ENCODE measurements at places on chromosomes 6 and 20. TPM values are rescaled to one million over a fixed set of nuclear protein-coding genes. Genes with fewer than 3 reads are reported as not detected.
A peak's percentile ranks its signal among the peaks of the same experiment; 100 is the strongest.

GRCh38 chr20:25592135-25592852 lies 7.0 kb upstream of the NINL start:
- no peak for DNase-seq
- H3K36me3 ChIP-seq: no peaks in the 10 kb centered on the region

- H3K4me3 ChIP-seq: no peak overlapping the region
- H3K36me3 ChIP-seq: no peaks in the 10 kb centered on the region
- peaks cover 2% of the 10 kb centered on the region for H3K27me3 ChIP-seq
- no peak overlapping the region for H3K27ac ChIP-seq
- DNase-seq: no peak
- no peaks in the 10 kb centered on the region for H3K4me1 ChIP-seq
Measured at GRCh38 chr20:40322941-40323340, 366.1 kb downstream of the MAFB start.

DNA sequence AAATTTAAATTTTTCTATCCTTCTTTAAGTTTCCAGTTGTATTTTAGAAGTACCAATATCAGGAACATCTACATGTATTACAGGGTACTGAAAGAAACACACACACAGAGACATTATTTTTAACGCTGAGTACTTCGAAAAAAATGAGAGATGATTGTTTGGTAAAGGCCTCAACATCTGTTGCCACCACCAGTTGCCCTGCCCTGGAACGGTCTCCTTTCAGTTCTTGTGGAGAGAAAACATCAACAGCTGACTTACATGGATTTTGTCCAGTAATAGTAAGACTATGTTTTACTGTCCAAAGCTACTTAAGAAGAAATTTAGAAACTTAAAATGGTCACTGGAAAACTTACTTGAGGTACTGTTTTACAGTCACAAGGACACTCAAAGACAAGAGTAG lies 16.7 kb downstream of the HMGCLL1 start:
- H3K4me1 ChIP-seq: no peaks in the 10 kb centered on the region
- no peaks in the 10 kb centered on the region for H3K36me3 ChIP-seq
- no peaks in the 10 kb centered on the region for H3K27me3 ChIP-seq
- no peak overlapping the region for H3K4me3 ChIP-seq
- DNase-seq: no peak

- no peaks in the 10 kb centered on the region for H3K27me3 ChIP-seq
- no peak overlapping the region for H3K27ac ChIP-seq
- peaks cover 1% of the 10 kb centered on the region for H3K4me1 ChIP-seq
- H3K36me3 ChIP-seq: no peaks in the 10 kb centered on the region
- no peak overlapping the region for H3K4me3 ChIP-seq
Measured at GRCh38 chr6:100347901-100348550, 116.7 kb downstream of the SIM1 start.

DNA sequence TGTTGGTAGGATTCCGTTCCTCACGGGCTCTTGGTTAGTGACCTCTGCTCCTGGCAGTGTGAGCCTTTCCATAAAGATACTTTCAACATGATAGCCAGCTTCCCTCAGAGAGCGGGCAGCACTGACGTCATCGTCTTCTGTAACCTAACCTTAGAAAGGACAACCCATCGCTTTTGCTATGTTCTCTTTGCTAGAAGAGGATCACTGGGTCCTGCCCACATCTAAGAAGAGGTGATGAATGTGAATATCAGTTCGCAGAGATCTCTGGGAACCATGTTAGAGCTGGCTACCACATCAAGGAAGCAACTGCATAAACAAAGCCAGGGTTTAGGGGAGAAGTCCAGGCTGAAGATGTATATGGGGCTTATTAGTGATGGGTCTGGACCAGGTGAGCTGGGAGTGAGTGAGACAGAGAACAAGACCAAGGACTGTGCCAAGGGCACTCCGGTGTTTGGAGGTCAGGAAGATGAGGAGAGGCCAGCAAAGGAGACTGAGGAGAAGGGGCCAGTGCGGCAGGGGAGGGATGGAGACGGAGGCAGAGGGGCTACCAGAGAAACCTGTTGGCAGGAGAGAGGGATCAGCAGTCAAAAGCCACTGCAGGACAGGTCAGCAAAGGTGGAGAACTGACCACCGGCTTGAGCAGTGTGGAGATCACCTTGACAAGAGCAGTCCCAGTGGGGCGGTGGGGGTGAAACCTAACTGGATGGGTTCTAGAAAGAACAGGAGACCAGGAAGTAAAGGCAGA lies 39.7 kb downstream of the PIM1 start:
- peak; percentile 85 for DNase-seq
- no peaks in the 10 kb centered on the region for H3K36me3 ChIP-seq

GRCh38 chr20:8431538-8432434 lies 299.7 kb downstream of the PLCB1 start:
- H3K4me3 ChIP-seq: no peak overlapping the region
- H3K27me3 ChIP-seq: no peaks in the 10 kb centered on the region
- peaks cover 9% of the 10 kb centered on the region for H3K4me1 ChIP-seq
- no peak overlapping the region for H3K27ac ChIP-seq
- H3K36me3 ChIP-seq: no peaks in the 10 kb centered on the region

- H3K4me3 ChIP-seq: no peak overlapping the region
- no peak for DNase-seq
- H3K27ac ChIP-seq: no peak overlapping the region
- no peaks in the 10 kb centered on the region for H3K4me1 ChIP-seq
- H3K27me3 ChIP-seq: no peaks in the 10 kb centered on the region
- no peaks in the 10 kb centered on the region for H3K36me3 ChIP-seq
Measured at GRCh38 chr20:41018153-41018552, 10.5 kb upstream of the TOP1 start.

GRCh38 chr20:19562426-19562825 lies 195.6 kb upstream of the RIN2 start:
- no peak for DNase-seq
- no peaks in the 10 kb centered on the region for H3K36me3 ChIP-seq
- H3K27ac ChIP-seq: no peak overlapping the region
- H3K4me3 ChIP-seq: no peak overlapping the region
- H3K27me3 ChIP-seq: peaks cover 2% of the 10 kb centered on the region

- H3K27me3 ChIP-seq: no peaks in the 10 kb centered on the region
- DNase-seq: peak; percentile 72
- no peak overlapping the region for H3K4me3 ChIP-seq
- H3K4me1 ChIP-seq: peaks cover 26% of the 10 kb centered on the region
- peaks cover 18% of the 10 kb centered on the region for H3K36me3 ChIP-seq
Measured at GRCh38 chr20:63696306-63696627, 185 bp upstream of the TNFRSF6B start.

DNA sequence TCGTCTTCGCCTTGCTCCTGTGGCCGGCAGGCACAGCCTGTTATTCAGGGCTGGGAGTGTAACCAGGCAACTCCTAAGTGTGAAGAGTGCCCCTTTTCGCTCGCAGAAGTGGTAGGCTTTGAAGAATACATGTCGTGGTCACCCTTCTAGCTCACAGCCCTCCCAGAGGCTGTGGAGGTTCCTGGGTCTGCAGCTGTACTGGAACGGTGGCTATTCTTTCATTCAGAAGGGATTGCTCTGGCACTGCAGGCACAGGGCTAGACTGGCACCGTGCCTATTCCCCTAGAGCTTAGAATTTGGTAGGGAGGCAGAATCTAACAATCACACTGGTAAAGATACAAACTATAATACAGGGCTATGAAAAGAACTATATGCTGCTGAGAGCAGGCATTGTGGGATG lies 1.1 kb upstream of the SRSF12 start:
- peaks cover 9% of the 10 kb centered on the region for H3K27me3 ChIP-seq
- no peak for DNase-seq
- H3K27ac ChIP-seq: no peak overlapping the region
- H3K36me3 ChIP-seq: no peaks in the 10 kb centered on the region
- H3K4me3 ChIP-seq: peak overlapping the region; percentile 86

- H3K36me3 ChIP-seq: no peaks in the 10 kb centered on the region
- H3K27me3 ChIP-seq: no peaks in the 10 kb centered on the region
- H3K4me1 ChIP-seq: no peaks in the 10 kb centered on the region
- DNase-seq: peak; percentile 2
Measured at GRCh38 chr6:47180633-47181032, 129.1 kb downstream of the TNFRSF21 start.

DNA sequence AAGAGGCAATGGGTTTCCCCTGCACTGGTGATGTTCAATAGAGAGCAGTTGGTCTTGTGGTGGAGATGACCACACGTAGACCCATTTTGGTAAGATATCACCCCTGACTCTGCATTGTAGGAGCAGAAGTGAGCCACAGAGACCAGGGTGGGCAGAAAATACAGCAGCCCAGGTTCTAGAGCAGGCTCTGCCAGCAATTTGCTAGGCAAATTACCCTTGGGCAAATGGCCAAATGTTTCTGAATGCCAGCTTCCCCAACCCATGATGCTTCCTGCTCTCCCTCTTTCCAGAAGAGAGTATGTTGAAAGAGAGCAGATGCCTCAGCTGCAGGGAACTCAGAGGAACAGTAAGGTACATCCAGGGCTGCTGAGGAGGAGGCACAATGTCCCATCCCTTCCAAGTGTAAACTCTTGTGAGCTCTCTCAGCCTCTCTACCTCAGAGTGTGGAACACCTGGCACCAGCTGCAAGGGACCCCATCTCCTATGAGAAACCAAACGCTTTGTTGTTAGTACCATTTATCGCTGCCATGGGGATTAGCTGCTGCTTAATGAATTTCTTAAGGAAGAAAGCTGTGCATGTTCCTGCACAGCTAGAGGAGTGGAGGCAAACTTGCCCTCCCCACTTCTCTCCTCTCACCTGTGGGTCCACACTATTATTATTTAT lies 317.5 kb upstream of the MOCS1 start:
- H3K27me3 ChIP-seq: peaks cover 8% of the 10 kb centered on the region
- H3K36me3 ChIP-seq: no peaks in the 10 kb centered on the region
- DNase-seq: no peak
- no peak overlapping the region for H3K27ac ChIP-seq

DNA sequence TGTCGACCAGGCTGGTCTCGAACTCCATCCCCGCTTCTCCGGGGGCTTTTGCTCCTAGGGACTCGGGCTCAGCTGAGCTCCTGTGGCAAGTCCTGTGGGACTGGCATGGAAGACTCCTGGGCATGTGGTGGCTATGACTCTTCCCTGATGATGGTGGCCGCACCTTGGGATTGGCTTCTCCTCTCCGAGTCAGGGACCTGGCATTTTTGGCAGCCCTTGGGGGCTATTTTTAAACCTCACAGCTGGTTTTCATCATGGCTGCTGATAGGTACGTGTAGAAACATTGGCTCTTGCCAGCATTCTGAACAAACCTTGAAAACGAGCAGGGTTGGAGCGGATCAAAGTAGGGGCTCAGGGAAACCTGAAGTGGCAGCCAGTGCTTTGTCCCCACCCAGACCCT lies 54.1 kb downstream of the RBM38 start:
- no peak overlapping the region for H3K4me3 ChIP-seq
- H3K4me1 ChIP-seq: peaks cover 8% of the 10 kb centered on the region
- no peaks in the 10 kb centered on the region for H3K36me3 ChIP-seq
- no peak for DNase-seq

DNA sequence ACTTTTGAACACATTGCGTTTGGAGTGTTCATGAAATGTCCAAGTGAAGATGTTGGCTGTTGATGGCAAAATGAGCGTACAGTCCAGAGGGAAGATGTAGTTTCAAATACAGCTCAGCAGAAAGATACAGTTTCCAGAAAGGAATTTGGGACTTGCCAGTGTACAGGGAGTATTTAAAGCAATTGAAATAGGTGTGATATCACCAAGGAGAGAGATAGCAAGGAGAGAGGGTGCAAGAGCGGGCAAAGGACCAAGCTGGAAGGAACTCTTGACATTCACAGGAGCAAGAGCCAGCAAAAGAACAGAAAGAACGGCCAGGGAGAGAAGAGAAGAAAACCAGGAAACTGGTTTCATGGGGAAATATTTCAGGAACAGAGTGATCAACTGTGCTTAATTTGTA lies 47.8 kb downstream of the CARMIL1 start:
- peaks cover 17% of the 10 kb centered on the region for H3K4me1 ChIP-seq
- no peak overlapping the region for H3K4me3 ChIP-seq
- H3K36me3 ChIP-seq: no peaks in the 10 kb centered on the region
- H3K27me3 ChIP-seq: no peaks in the 10 kb centered on the region
- no peak overlapping the region for H3K27ac ChIP-seq

GRCh38 chr20:25318471-25319240 lies 70.8 kb downstream of the PYGB start:
- H3K27ac ChIP-seq: no peak overlapping the region
- H3K4me3 ChIP-seq: no peak overlapping the region
- no peaks in the 10 kb centered on the region for H3K27me3 ChIP-seq
- peaks cover 12% of the 10 kb centered on the region for H3K36me3 ChIP-seq
- peaks cover 26% of the 10 kb centered on the region for H3K4me1 ChIP-seq

DNA sequence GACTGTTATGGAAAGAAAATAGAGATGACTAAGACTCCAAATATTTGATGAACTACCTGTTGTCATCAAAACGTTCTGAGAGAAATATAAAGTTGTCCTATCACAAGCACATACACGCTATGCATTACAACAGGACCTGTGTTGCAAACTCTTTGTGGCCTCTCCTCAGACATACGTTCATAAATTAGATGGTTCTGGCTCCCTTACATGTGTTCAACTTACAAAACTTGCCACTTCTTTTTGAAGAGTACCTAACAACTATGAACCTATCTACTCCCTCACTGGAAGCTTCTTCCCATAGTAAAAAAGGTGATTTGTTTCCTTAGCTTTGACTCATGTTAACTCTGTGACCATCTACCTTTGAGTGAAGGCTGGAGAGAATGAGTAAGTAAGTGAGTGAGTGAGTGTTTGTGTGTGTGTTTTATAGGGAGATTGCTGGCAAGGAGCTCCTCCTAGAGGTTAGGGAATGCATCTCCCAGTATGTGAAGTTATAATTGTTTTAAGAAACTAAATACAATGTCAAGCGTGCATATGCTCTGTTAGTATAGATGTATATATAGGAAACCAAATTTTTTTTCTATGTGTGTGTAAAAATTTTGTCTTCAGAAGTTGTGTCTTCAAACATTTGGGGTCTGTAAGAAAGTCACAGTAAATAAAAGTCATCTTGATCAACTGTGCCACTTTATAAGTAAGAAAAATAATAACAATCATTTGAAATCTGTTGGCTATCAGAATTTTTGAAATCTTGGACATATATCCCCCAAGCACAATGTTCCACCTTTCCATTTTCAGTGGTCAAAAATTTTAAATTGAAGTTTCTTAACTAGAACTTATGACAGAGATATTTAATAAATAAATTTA lies 1211.1 kb upstream of the GJE1 start:
- H3K27me3 ChIP-seq: no peaks in the 10 kb centered on the region
- no peaks in the 10 kb centered on the region for H3K36me3 ChIP-seq
- no peaks in the 10 kb centered on the region for H3K4me1 ChIP-seq
- no peak overlapping the region for H3K4me3 ChIP-seq
- H3K27ac ChIP-seq: no peak overlapping the region

GRCh38 chr6:135938576-135939207 lies 87.2 kb downstream of the PDE7B start:
- no peaks in the 10 kb centered on the region for H3K4me1 ChIP-seq
- no peaks in the 10 kb centered on the region for H3K36me3 ChIP-seq
- H3K27ac ChIP-seq: no peak overlapping the region
- H3K4me3 ChIP-seq: no peak overlapping the region
- DNase-seq: no peak
- no peaks in the 10 kb centered on the region for H3K27me3 ChIP-seq

GRCh38 chr6:169251371-169251802 lies 2.3 kb downstream of the THBS2 start:
- no peak overlapping the region for H3K4me3 ChIP-seq
- no peak for DNase-seq
- no peaks in the 10 kb centered on the region for H3K36me3 ChIP-seq
- H3K4me1 ChIP-seq: peaks cover 15% of the 10 kb centered on the region

The SLC44A4 gene
- total RNA-seq: not detected

The SPATS1 gene
- total RNA-seq: not detected

The IL17A gene
- not detected for total RNA-seq

The SRXN1 gene
- 9.8 TPM for total RNA-seq

The FERMT1 gene
- 0.52 TPM for total RNA-seq

The CLDN20 gene
- total RNA-seq: not detected

The CST1 gene
- not detected for total RNA-seq

The ALDH5A1 gene
- 20.7 TPM for total RNA-seq

The DOK5 gene
- total RNA-seq: 1.3 TPM

The COL9A3 gene
- not detected for total RNA-seq

The HLA-G gene
- 3.0 TPM for total RNA-seq

The UFL1 gene
- 30.8 TPM for total RNA-seq

The SLC22A16 gene
- not detected for total RNA-seq

The HCK gene
- not detected for total RNA-seq

The OLIG3 gene
- total RNA-seq: 0.61 TPM
